Natural killer cell (primary cell): ENCODE measurements at places on chromosomes 6 and 20.
A peak's percentile ranks its signal among the peaks of the same experiment; 100 is the strongest.

GRCh38 chr20:11429168-11429567, 488.5 kb upstream of the BTBD3 start:
- no peak for DNase-seq

DNA sequence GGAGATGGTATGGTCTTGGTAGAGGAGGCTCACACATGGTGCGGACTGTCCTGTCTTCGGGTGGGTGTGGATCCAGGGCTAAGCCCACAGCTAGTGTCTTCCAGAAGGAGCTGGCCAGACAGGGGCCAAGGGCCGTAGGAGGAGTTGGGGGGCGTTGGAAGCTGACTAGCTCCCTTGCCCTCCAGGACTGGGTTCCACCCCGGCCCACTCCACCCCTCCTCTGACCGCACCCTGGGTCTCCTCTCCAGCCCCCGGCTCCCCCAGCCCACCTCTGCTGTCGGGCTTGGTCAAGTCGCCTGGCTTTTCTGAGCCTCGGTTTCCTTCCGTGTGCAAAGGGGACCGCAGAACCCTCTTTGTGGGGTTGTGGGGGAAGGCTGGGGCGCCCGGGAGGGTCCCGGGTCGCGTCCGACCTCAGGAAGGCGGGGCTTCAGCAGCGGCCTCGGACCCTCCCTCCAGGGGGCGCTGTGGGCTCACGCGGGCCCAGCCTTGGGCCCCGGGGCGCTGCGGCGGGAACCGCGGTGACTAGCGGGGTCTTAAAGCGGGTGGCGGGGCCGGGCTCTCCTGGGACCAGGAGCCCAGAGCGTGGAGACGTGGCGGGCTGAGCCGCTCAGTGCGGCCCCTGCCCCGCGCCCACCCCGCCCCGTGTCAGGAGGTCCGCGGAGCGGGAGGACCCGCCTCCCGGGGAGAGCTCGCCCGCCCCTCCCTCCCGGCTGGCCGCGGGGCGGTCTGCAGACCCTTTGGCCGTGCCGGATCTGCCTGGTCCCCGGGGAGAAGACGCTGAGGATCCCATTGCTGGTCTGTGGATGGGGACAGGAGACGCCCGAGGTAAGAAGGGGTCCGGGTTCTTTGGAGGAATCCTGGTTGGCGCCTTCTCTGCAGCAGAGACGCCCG, 5.4 kb downstream of the NPBWR2 start:
- DNase-seq: peak; percentile 83

DNA sequence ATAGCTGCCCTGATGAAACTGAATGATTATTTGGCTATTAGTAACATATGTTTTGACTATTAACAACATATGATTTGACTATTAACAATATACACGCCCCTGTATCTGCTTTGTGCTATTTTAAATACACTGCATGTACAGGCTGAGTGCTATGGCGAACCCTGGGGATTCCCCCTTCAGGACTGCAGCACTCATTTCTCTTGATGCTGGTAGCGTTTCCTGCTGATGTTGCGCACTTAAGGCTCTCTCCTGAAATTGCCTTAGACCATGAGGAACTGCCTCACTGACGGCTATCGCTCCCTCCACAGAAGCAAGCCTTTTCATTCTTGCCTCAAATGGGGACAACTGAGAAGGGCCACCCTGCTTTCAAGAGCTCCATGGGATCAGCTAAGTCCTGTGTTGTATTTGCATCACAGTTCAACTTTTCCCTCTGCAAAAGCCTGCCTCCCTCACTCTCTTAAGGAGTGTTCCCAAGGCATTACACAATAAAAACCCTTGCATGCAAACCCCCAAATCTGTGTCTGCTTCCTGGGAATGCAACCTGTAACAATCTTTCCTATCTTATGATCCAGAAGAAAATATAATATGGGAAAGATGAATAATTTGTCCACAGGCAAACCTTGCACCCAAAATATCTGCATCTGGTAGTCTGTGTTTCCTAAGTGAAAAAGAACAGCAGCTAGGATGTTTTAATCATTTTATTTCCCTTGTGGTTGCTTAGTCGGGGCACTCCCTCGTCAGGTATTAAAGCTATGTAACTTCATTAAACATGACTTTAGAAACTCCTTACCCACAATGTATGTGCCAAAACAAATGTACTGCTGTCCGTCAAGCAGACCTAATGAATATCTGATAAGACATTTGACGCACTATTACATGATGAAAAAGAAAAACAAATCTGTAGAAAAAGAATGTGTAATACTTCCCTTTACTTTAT, 456.4 kb downstream of the COL12A1 start:
- DNase-seq: no peak

GRCh38 chr6:151240036-151240685, 394 bp downstream of the AKAP12 start:
- DNase-seq: no peak

- DNase-seq: no peak
These were observed 544.9 kb upstream of the CITED2 start for GRCh38 chr6:139919107-139920026.

GRCh38 chr6:41545247-41545702, 906 bp upstream of the FOXP4 start:
- DNase-seq: no peak

DNA sequence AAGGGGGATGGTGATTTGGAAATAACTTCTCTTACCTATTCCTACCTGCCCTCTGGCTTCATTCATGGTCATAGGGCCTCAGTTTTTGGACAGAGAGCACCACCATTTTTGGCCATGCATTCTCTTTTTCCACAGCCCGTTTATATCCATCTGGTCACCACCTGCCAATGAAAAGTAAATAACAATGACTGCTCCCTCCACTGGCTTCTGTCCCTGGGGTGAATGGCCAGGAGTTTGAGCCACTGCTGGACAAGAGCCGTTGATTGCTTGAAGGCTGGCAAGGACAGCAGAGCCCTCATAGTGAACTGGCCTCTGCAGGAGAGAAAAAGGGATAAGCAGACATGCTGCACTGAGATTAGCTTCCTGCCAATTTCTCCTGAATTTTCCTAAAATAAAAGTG, 261.8 kb downstream of the ADGB start:
- no peak for DNase-seq

DNA sequence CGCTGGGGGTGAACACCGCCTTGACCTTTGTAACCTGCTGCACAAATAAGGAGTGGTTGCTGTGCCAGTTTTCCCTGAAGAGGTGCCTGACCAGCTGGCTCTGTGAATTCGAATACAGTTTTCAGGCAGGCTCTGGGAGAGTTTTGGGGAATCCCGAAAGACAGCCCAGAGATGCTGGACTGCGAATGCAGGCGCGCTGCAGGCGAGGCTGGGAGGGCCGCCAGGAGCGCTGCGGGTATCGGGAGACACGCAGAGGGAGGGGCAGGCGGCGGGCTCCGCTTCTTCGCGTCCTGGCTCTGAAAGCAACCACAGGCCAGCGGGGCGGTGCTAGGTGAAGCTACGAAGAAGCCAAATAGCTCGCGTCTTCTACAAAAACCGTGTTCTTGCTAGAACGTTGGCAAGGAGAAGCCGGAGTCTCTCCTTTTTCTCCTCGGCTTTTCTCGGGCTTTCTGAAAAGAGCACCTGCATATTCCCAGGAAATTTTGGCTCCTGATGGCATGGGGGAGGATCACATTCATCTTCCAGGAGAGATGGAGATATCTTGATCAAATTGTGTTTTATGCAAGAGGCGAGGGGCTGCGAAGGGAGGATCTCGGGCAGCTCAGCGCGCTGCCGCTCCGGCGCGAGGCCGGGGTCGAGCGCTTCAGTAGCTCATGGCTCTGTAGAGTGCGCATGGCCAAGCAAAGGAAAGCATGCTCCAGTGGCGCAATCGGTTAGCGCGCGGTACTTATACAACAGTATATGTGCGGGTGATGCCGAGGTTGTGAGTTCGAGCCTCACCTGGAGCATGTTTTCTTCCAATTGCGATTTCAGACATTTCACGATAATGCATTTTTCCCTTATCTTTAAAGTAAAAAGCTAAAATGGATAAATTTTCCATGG, 158.1 kb upstream of the ZNF184 start:
- DNase-seq: peak; percentile 14

DNA sequence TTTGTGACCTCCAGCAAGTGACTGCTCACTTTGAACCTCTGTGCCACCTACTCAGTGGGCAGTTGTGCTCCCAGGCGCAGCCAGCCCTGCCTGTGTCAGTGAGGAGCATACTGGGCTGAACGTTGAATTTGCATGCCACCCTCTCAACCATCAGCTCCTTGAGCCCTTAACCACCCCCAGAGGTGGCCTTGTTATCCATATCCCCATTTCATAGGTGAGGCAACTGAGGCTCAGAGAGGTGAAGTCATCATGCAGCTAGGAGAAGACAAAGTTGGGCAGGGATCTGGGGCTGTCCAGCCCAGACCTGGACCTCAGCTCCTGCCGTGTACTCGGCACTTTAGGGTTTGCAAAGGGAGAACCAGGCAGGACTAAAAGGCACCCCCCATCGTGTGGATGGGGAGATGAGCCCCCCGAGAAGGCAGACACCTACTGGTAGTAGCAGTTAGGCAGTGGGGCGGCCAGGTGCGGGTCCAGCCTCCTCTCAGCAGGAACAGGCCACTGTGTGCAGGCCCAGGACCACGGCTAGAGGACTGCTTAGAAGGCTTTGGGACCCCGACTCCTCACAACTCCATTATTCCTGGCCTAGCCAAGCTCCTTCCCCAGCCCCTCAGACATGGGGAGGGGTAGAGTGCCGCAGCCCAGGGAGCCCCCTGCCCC, 100.8 kb upstream of the MYL9 start:
- DNase-seq: no peak

GRCh38 chr6:150759483-150759882, 106.0 kb upstream of the MTHFD1L start:
- no peak for DNase-seq

DNA sequence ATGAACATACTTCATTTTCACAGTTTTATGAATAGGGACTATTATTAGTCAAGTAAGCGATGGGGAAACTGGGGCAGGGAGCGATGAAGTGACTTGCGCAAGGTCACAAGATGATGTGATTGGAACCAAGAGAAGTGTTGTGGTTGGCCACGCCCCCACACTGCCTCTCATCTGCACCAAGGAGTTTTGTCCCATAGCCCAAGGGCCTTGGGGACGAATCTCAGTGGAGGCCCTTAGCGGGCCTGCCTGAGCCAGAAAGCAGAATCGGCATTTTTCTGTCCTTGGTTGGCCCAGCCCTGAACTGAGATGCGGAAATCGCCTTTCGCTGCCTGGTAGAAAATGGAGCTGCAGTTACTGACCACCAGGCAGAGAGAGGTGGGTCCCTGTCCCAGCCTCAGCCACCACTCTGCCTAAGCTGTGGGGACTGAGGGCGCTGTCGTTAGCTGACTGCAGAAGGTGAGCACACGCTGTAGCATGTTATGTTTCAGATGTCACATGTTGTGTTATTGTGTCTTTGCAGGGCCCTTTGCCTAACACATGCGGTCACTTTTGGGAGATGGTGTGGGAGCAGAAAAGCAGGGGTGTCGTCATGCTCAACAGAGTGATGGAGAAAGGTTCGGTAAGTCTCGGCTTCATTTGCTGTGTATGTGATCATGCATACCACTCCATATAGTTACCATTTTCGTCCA, 57.8 kb downstream of the PTPN1 start:
- no peak for DNase-seq
